ENCODE measurements at places on chromosomes 6 and 20. TPM values are rescaled to one million over a fixed set of nuclear protein-coding genes. Genes with fewer than 3 reads are reported as not detected.

GRCh38 chr6:130771741-130772140 is 55.5 kb upstream of the SMLR1 start:
- no peak for DNase-seq
- H3K4me3 ChIP-seq, result no peak overlapping the region
- H3K27me3 ChIP-seq, result no peaks in the 10 kb centered on the region
- no peaks in the 10 kb centered on the region for H3K36me3 ChIP-seq

TP53TG5 gene
- total RNA-seq, result not detected

DNA sequence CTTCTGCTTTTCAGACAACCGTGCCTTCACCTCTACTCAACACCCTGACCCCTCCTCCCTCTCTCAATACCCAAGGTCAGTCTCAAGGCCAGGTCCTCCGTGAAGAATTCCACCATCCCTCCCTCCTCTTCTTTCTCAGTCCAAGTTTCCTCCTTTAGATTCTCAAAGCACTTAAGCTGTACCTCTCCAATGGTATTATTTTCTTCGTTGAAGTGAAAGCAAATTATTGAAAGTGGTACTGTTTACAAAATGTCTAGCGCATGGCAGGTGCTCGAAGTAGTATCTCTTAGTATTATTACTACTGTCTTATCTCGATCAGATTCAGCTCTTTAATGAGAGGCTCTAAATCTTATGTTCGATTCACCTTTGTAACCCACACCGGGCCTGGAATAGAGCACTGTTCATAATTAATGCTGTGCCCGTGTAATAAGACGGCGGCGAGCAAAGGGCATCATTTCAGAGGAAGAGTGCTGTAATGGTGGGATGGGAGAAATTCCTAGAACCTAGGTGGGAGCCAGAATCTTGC is 593 bp upstream of the RALGAPB start:
- peak overlapping the region; percentile 93 for H3K4me3 ChIP-seq
- H3K4me1 ChIP-seq, result peaks cover 12% of the 10 kb centered on the region
- H3K27ac ChIP-seq, result no peak overlapping the region
- no peaks in the 10 kb centered on the region for H3K36me3 ChIP-seq
- DNase-seq, result no peak
- H3K27me3 ChIP-seq, result no peaks in the 10 kb centered on the region

DNA sequence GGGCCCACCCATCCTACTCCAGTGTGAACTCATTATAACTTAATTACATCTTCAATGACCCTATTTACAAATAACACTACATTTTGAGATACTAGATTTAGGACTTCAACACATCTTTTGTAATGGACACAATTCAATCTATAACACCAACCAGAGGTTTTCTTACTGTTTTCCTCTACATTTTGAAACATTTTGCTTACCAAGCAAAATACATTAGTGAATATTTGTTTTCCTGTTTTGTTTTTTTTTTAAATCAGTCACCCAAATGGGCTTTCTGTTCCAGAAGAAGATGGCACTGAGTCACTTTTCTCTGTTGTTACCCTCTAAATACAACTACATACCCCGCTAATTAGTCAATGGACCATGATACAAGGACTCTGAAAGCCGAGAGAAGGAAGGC is 104.7 kb upstream of the PRND start:
- no peak overlapping the region for H3K27ac ChIP-seq
- no peaks in the 10 kb centered on the region for H3K36me3 ChIP-seq
- H3K4me3 ChIP-seq, result no peak overlapping the region

TINAG gene
- total RNA-seq, result not detected

All from GM23248 (cell line).